Endothelial cell (in vitro differentiated cells): ENCODE measurements at places on chromosomes 3 and 15. TPM values are rescaled to one million over a fixed set of nuclear protein-coding genes. Genes with fewer than 3 reads are reported as not detected.

DNA sequence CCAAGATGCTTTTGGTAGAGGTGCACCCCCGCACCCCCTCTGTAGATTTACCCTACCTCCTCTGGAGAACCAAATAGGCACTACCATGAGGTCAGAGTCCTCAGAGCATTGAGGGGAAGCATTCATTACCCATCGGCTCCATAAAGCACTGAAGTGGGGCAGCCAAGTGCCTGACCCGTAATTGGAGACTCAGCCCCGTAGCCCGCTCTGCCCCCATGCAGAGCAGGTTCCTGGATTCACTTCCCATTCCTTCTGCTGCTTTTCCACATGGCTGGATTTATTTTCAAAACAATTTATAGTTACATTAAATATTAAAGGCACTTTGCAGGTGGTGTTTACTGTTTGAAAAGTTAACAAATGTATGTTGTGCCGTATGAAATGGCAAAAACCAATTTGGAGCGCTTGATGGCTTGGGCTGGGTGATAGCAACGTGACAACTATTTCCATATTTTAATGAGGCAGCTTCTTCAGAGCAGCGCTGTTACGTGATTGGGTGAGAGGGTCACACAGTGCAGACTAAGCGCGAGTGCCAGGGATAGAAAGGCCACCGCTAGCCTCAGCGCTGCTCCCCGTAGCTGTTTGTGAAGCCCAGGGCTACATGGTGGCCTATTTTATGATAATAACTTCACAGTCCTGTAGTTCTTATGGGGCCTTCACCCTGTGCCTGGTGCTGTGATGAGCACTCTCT lies 373.8 kb upstream of the PROK2 start:
- H3K4me3 ChIP-seq = no peak overlapping the region
- peaks cover 10% of the 10 kb centered on the region for H3K4me1 ChIP-seq
- peaks cover 4% of the 10 kb centered on the region for H3K27me3 ChIP-seq

DNA sequence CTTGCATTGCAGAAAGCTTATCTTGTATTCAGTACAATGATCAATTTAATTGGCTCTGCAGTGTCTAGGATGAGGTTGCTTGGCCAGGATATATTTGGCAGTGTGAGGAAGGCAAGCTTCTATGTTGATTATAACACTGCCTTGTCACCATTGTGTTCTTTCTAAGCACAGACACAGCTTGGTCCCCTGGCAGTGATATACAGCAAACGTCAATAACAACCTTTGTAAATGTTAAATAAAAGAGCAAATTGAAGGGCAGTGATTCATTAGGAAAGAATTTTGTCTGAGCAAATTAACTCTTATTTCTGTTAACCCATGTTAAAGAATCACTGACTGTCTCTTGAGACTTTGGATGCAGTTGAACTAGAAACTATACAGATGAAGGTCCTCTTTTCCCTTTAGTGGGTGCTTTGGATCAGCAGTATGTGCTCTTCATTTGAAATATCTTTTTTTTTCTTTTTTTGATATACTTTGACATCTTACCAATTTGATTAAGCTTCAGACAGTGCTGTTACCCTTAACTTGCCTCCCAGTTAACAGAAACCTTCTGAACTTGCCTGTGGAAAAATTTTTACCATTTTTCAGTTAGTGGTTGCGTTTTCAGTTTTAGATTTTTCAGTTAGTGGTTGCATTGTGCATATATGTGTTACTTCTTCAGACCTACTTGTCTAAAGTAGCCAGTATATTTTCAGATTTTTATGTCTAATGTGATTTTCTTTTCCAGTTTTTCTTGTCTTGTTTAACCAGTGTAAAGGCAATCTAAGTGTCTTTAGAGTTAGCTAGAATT lies 199.8 kb downstream of the TCF12 start:
- no peak overlapping the region for H3K4me3 ChIP-seq
- H3K4me1 ChIP-seq = peaks cover 49% of the 10 kb centered on the region
- no peaks in the 10 kb centered on the region for H3K27me3 ChIP-seq

DNA sequence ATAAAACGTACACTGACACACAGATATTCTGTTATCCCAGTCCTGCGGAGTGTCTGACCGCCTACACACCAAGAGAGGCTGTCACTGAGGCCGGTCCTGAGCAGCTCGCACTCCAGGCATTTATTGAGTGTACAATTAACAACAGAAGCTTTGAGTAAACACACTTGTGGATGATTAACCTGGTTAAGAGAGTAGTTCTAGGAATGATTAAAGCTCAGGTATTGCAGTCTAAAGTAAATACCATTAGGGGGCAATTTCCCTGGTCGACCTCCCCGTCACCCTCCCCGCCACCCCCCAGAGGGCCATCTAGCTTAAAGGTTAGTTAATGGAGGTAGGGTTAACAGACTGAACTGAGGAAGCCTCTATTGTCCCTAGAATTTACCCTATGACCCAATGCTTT lies 1278.5 kb downstream of the NSUN3 start:
- H3K27ac ChIP-seq = no peak overlapping the region
- DNase-seq = no peak
- no peaks in the 10 kb centered on the region for H3K36me3 ChIP-seq

GRCh38 chr3:79672731-79673130 lies 95.1 kb downstream of the ROBO1 start:
- H3K27ac ChIP-seq = no peak overlapping the region
- H3K27me3 ChIP-seq = no peaks in the 10 kb centered on the region
- no peak for DNase-seq
- H3K4me3 ChIP-seq = no peak overlapping the region
- H3K36me3 ChIP-seq = no peaks in the 10 kb centered on the region

GRCh38 chr3:164918905-164919304 lies 159.4 kb downstream of the SI start:
- H3K36me3 ChIP-seq = no peaks in the 10 kb centered on the region
- no peaks in the 10 kb centered on the region for H3K4me1 ChIP-seq
- no peak overlapping the region for H3K4me3 ChIP-seq
- H3K27ac ChIP-seq = no peak overlapping the region

GRCh38 chr3:193014902-193015301 lies 97.2 kb upstream of the MB21D2 start:
- no peaks in the 10 kb centered on the region for H3K36me3 ChIP-seq
- peaks cover 22% of the 10 kb centered on the region for H3K4me1 ChIP-seq
- H3K4me3 ChIP-seq = no peak overlapping the region
- no peak for DNase-seq

GRCh38 chr3:7075117-7075516 lies 214.2 kb downstream of the GRM7 start:
- no peak overlapping the region for H3K27ac ChIP-seq
- peaks cover 8% of the 10 kb centered on the region for H3K27me3 ChIP-seq

DNA sequence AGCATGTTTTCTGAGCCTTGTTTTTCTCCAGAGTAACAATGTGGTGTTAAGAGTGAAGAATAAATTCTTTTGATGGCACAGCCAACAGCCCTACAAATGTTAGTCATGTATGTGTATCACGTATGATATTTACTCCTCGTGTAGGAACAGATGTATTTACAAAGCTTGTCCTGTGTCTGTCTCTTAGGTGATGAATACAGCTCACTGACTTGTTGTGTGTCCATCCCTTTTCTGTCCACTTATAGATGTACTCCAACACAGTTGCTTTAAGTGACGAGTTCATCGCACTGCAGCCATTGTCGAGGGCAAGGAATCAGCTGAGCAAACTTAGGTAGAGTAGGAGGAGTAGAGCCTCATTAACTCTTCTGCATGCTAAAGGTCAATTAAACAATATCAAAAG lies 78.1 kb downstream of the DCUN1D1 start:
- DNase-seq = no peak
- peaks cover 6% of the 10 kb centered on the region for H3K4me1 ChIP-seq
- H3K27me3 ChIP-seq = no peaks in the 10 kb centered on the region
- H3K27ac ChIP-seq = no peak overlapping the region
- H3K4me3 ChIP-seq = no peak overlapping the region

- peaks cover 3% of the 10 kb centered on the region for H3K27me3 ChIP-seq
- H3K4me1 ChIP-seq = peaks cover 34% of the 10 kb centered on the region
- no peak overlapping the region for H3K4me3 ChIP-seq
- DNase-seq = peak; percentile 40
- H3K27ac ChIP-seq = no peak overlapping the region
- no peaks in the 10 kb centered on the region for H3K36me3 ChIP-seq
Observed at GRCh38 chr3:141370065-141370533, 1.8 kb downstream of the ZBTB38 start.

DNA sequence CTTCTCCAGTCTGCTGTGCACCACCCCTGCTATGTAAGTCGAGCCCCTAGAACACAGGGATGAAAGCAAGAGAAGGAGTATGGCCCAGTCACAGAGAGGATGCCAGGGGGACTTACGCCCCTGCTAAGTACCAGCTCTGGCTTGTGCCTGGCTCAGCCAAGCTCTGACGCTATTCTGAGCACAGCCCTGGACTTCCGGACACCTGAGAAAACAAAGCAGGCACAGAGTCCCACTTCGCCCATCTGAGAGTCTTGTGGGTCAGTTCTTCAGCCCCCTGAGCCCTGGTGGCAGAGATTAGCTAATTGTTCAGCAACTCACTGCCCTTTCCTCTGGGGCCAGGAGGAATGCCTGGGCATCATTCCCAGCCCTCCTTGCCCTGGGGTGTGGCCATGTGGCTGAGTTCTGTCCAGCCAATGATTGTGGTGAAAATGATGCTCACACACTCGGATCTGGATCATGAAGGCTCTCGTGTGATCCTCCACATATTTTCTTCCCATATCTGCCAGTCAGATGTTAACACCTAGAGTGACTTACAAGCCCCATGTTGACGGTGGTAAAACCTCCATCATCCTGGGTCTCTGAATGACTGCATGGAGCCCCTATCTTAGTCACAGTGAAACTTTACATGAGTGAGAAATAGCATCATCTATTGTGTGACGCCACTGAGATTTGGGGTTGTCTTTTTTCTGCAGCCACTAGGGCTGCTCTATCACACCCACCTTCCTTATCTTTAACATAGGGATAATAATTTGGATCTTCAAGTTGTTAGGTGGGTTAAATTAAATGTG lies 105.7 kb downstream of the TPRA1 start:
- no peaks in the 10 kb centered on the region for H3K36me3 ChIP-seq
- H3K4me1 ChIP-seq = no peaks in the 10 kb centered on the region

- no peaks in the 10 kb centered on the region for H3K27me3 ChIP-seq
- H3K36me3 ChIP-seq = no peaks in the 10 kb centered on the region
- no peaks in the 10 kb centered on the region for H3K4me1 ChIP-seq
- H3K4me3 ChIP-seq = no peak overlapping the region
- no peak overlapping the region for H3K27ac ChIP-seq
Observed at GRCh38 chr3:95401693-95402092, 1338.8 kb downstream of the NSUN3 start.

- DNase-seq = no peak
- peaks cover 4% of the 10 kb centered on the region for H3K36me3 ChIP-seq
- H3K4me1 ChIP-seq = peaks cover 13% of the 10 kb centered on the region
- H3K27me3 ChIP-seq = peaks cover 5% of the 10 kb centered on the region
Observed at GRCh38 chr3:188722963-188723362, 448.8 kb upstream of the TPRG1 start.

GRCh38 chr3:170532573-170532972 lies 53.3 kb downstream of the SLC7A14 start:
- no peak overlapping the region for H3K4me3 ChIP-seq
- H3K27me3 ChIP-seq = no peaks in the 10 kb centered on the region
- no peaks in the 10 kb centered on the region for H3K36me3 ChIP-seq
- no peak overlapping the region for H3K27ac ChIP-seq
- peaks cover 25% of the 10 kb centered on the region for H3K4me1 ChIP-seq

GRCh38 chr15:100269831-100270230 lies 71.9 kb downstream of the ADAMTS17 start:
- H3K4me3 ChIP-seq = no peak overlapping the region
- H3K27me3 ChIP-seq = no peaks in the 10 kb centered on the region
- no peaks in the 10 kb centered on the region for H3K4me1 ChIP-seq
- no peak for DNase-seq

DNA sequence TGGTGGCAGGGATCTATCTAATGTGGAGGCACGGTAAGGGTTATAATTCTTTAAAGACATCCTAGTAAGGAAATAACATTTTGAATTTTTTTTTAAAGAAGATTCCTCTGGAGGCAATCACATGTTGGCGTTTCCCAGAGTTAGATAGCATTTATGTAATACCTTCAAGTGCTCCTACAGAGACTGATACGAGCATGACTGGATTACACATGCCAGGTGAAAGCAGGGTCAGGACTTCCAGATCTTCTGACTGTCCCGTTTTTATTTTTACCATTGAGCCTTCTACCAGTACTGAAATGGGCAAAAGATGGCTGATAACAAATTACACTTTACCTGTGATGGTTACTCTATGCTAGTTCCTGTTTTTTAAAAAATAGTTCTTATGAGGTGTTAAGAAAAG lies 13.8 kb downstream of the IL17RB start:
- H3K27me3 ChIP-seq = peaks cover 3% of the 10 kb centered on the region
- DNase-seq = no peak
- H3K4me1 ChIP-seq = peaks cover 2% of the 10 kb centered on the region
- H3K27ac ChIP-seq = no peak overlapping the region
- peaks cover 9% of the 10 kb centered on the region for H3K36me3 ChIP-seq

DNA sequence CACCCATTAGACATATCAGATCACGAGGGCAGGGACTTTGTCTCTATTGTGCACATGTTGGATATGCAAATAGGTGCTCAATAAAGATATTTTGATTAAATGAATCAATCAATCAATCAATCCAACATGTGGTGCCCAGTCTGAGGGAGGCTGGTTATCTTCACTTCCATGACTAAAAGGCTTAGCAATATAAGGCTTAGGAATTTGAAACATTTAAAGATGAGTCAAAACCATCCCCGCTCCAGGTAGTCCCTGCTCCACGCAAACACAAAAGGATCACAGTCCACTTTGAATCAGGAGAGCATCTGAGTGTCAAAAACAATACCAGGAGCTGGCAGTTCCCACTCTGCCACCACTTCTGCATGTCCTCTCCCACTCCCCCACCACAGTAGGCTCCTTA lies 25.8 kb upstream of the PRICKLE2 start:
- no peaks in the 10 kb centered on the region for H3K36me3 ChIP-seq
- DNase-seq = no peak
- H3K4me1 ChIP-seq = peaks cover 6% of the 10 kb centered on the region

- no peak overlapping the region for H3K4me3 ChIP-seq
- no peak for DNase-seq
- H3K36me3 ChIP-seq = peaks cover 7% of the 10 kb centered on the region
- peaks cover 3% of the 10 kb centered on the region for H3K27me3 ChIP-seq
Observed at GRCh38 chr15:44882499-44882968, 74.0 kb upstream of the TERB2 start.

DNA sequence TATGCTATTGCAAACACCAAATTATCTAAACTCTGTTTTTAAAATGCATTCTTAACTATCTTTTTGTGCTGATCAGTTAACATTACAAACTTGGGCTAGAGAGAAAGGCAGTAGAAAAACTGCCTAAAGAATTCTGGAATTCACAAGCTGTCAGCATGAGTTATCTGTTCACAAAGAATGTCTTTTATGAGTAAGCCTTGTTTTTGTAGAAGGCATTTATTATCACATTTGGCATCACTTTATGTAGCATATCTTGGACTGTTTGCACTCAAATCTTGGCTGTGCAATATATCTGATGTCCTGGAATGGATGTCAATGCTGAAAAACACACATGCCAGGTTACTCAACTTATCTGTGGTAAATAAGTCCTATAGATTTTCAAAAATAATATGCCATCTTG lies 15.5 kb upstream of the BCHE start:
- H3K27ac ChIP-seq = no peak overlapping the region
- no peaks in the 10 kb centered on the region for H3K4me1 ChIP-seq
- H3K4me3 ChIP-seq = no peak overlapping the region
- no peak for DNase-seq
- H3K36me3 ChIP-seq = no peaks in the 10 kb centered on the region

Gene NOX5
- total RNA-seq = not detected

Gene SCN11A
- total RNA-seq = 0.69 TPM

Gene ADAMTS7
- total RNA-seq = 55.1 TPM

Gene SRGAP3
- 12.0 TPM for total RNA-seq

Gene DNAH12
- total RNA-seq = 0.85 TPM

Gene SLC51B
- total RNA-seq = not detected

Gene ATXN7
- 21.0 TPM for total RNA-seq

Gene LMAN1L
- not detected for total RNA-seq

Gene GPX1
- total RNA-seq = 374 TPM

Gene KCNMB2
- not detected for total RNA-seq
